Iris pigment epithelial cell (primary cell): ENCODE measurements at places on chromosomes 7 and 10.

- peak; percentile 14 for DNase-seq
Measured at GRCh38 chr7:81248420-81248819, 329.6 kb upstream of the SEMA3C start.

DNA sequence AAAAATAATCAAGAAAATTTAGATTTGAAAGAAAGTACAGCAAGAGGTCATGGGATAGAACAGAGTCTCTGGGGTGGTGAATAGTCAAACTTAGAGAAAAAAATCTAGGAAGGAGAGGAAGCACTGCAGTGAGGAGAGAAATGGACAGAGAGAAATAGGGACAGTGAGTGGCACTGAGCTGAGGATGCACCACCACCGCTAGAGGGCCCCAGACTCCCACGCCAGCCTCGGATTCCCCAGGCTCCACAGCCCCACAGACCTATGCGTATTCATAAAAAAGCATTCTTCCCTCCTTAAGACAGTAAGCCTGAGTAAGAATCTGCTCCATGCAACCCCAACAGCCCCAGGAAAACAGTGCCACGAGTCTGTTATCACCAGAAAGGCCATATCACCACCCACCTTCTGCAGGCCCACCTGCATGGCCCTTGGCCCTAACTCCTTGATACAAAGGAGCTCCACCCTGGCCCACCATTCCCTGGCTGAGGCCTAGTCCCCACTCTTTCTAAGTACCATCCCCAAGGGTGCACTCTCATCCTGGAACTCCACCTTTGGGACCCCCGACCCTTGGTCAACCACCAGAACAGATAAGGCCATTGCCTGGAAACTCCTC lies 91.0 kb downstream of the ALOX5 start:
- peak; percentile 69 for DNase-seq

DNA sequence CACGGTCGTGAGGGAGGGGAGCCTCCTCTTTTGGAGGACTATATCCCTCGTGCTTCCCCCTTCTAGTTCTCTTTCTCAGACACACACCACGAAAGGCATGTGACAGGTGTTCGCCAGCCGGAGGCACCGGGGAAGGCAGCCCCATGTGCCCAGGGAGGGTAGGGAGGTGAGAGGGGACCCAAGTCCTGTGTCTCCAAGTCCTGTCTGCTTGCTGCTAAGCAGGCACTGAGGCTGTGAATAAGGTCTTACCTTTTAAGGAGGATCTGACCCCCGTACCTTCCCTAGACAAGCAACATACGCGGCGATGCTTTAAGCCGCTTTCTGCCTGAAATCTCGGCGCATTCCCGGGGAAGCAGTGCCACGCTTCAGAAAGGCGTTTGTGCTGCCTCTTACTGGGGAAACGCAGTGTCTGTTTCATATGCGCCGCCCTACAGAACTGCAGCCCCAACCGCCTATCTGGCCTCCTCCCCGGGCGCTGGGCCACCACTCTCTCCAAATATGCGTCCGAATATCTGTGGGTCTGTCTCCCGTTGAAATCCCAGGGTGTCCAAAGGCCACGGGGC lies 770 bp downstream of the PLXNA4 start:
- peak; percentile 28 for DNase-seq

- no peak for DNase-seq
Measured at GRCh38 chr10:85666102-85666501, 700.5 kb downstream of the GRID1 start.

DNA sequence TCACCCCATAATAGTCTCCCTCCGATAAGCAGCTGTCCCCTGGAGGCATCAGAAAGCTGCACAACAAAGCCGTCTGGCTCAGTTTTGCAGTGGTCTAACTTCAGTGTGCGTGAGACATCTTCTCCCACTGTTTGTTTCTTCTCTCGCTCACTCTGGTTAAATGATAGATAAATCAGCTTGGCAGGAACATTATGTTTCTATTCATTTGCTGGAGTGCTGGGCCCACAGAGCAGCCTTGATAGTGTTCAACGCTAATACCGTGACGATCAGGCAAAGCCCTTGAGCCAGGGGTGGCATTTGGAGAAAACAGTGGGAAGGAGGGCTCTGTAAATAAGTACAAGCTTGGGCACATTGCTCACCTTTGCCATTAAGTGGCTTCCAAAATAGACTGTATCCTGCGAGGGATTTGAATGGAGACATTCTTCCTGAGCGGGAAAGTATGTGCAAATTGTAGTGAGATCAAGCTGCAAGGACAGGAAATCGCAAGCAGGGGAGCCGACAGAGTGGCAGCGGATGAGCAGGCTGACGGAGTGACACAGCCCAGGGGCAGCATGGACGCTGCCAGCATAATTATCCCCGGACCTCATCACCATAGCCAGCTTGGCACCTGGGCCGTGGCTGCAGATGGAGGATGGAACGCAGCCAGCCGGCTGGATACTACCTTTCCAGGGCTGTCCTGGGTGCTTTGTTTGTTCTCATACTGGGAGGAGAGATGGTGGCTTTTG lies 256.8 kb upstream of the FZD8 start:
- no peak for DNase-seq

DNA sequence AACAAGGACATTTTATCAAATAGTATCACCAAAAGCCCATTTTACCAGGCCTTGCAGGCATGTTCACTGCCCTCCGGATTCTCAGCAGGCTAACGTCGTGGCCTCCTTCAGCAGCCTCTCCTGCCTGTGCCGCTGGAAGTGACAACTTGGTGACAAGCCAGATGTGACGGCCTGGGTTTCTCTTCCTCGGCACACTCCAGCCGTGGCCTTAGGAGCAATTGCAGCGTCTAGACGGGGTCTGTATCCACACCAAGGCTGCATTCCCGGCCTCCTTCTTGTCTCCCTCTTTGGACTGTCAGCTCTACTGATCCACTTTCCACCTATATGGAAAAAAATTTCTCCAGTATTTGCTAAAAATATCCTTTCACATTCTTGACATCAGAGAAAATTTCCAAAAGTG lies 145.3 kb upstream of the MGMT start:
- no peak for DNase-seq

GRCh38 chr10:70604106-70604505 lies 1.6 kb upstream of the PRF1 start:
- no peak for DNase-seq

DNA sequence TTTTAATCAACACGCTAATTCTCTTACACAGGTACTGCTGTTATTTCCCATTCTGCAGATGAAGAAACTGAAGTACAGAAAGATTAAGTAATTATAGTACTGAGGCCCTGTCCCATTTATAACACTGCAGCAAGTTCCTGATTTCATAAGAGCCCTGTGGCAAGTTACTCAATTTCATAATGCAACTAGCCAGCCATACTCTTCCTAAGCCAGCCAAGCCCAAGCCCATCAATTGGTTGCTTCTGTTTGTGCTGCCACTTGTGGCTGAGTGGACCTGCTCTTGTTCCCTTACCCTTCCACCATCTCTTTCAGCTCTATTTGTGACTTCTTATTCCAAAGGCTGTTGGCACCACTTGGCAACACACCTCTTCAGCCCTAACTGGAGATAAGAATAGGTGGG lies 19.7 kb upstream of the PRPF18 start:
- peak; percentile 25 for DNase-seq

DNA sequence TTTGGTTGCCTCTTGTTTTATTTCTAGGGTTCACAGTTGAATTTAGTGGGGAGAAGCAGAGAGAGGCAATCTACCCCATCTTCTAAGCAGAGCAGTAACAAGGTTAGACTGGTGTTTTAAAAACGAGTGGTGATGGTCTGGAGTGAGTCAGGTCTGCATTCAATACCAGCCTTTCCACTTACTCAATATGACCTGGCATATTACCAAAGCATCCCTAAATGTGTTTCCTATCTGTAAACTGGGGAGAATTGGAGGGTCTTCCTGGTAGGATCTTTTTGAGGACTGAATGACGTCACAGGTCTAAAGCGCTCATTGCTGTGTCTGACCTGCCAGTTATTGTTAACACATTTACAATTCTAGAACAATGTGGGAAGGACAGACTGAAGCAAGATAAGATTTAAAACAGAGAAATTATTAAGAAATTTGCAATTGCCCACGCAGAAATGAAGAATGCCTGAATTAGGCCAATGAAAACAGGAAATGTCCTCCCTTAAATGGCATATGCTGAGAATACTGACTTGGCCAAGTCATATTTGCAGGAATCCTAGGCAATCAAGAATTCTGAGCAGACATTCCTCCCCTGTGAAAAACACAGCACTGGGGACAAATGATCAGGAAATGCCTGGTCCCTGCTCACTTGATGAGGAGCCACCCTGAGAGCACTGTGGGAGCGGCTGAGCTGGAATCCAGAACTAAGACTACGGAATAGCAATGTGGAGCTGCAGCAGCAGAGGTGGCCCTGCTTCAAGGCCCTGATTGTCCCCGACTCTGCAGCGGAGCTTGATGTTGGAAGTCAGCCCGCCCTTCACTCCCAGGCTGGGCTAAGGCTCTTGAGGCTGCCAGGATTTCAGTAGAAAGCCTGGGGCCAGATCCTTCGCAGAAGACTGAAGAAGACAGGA lies 184.5 kb upstream of the CXCL12 start:
- peak; percentile 90 for DNase-seq

DNA sequence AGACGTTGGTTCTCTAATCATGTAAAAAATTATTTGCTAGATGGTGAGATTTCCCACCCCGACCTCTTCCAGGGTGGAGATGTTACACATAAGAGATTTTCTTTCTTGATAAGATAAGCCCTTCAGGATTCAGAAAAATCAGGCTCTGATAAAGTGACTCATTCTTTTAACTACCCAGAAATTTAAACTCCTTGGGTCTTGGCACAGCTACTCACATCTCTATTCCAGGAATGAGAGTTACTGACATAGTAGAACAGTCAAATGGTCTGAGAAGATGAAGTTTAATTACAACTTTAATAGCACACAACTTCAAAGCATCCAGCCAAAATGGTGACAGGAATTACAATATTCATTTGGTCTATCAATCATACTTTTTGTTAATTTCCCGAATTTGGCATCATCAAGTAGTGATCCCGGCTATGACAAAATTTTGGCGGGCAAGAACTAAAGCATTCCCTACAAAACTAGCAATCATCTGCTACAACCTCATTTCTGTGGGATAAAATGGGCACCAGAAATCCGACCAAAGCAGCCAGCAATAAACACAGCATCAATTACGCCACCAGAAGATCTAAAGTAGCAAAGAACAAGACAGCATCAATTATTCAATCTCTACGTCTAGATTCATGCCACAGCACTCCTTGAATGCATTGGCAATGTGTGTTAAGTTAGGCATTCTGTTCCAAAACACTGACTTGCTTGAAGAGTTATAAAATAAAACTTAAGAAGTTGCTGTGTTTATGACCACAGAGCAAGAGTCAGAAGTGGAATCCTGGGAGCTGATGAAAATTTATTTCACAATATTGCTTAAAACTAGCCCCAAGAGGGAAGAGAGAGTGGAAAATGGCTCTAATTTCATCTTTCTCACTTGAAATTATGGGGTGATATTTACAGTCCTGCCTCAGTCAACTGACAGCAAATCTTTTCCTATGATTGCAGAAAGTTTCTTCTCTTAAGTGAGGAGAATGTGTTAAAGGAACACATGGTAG lies 565.7 kb upstream of the ANKRD30A start:
- DNase-seq = no peak

DNA sequence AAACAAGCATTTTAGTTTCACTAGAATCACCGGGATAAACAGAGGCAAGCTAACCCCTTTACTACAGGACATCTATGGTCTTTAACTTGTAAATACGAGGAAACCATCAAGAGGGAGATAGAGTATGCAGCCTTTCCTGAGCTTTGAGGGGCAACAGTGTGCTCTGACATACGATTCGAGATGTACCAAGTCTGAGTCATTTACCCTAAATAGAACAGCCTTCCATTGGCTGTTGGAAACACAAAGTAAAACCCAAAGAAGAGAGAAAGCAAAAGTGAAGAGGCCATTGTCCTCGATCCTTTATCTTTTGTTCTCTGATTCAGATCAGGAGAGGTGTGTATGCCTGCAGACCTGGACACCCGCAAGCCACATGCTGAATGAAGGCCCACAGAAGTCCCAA lies 289.5 kb downstream of the KCNMA1 start:
- peak; percentile 27 for DNase-seq

DNA sequence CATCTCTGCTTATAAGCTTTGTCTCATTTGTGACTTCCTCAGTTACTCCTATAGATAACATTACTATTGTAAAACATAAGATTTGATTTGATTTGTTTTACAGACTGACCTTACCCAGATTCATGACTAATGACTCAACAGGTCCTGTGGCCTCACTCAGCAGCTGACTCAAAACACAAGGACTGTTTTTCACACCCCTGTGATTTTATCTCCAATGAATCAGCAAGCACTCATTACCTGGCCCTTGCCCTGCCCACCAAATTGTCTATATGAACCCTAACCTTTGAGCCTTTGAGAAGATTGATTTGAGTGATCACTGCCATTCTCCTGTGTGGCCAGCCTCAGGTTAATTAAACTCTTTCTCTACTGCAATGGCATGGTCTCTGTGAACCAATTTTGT lies 1064.6 kb upstream of the LRRTM3 start:
- peak; percentile 22 for DNase-seq

DNA sequence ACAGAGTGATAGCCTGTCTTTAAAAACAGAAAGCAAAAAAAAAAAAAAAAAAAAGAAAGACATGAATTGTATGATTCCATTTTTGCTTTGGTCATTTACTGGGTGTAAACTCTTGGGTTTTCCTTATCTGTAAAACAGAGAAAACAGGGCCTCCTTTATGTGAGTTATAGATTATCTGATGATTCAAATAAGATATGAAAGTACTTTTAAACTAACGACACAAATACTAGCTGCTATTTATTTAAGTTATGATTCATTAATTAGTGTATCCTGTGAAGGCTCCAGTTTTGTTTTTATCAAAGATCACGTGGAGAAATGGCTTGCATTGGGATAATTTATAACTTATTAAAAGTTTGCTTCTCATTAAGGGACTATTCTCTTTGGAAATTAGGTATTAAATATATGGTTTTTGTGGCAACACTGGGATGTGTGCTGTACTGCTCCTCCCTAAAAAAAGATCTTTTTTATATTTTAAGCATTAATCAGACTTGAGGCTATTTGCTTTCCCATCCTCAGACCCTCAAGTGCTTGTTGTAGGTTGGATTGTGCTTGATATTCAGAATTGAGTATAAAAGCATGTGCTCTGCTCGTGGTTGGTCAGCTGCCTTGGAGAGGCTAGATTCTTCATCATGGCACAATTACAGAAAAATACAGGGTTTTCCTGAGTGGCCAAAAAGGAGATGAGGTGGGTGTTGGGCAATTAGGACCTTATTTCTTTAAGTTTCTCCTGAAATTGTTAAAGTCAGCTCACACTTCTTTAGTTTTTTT lies 39.9 kb downstream of the NRG3 start:
- no peak for DNase-seq

GRCh38 chr10:11680496-11680895 lies 61.7 kb upstream of the ECHDC3 start:
- DNase-seq = no peak

- no peak for DNase-seq
Measured at GRCh38 chr7:132362059-132362458, 214.2 kb downstream of the PLXNA4 start.
